ENCODE measurements at places on chromosomes 1 and 21. TPM values are rescaled to one million over a fixed set of nuclear protein-coding genes. Genes with fewer than 3 reads are reported as not detected.

Gene PPIE
- 36.5 TPM for total RNA-seq

Gene SYT14
- 0.03 TPM for total RNA-seq

Gene FALEC
- total RNA-seq = 1.0 TPM

Gene CCDC185
- not detected for total RNA-seq

Gene CACNA1E
- total RNA-seq = 0.06 TPM

Gene CFAP57
- 0.17 TPM for total RNA-seq

GRCh38 chr1:38061883-38062328 is 15.3 kb upstream of the POU3F1 start:
- no peak for DNase-seq
- no peaks in the 10 kb centered on the region for H3K36me3 ChIP-seq
- no peaks in the 10 kb centered on the region for H3K4me1 ChIP-seq
- H3K4me3 ChIP-seq = no peak overlapping the region
- no peak overlapping the region for H3K27ac ChIP-seq

DNA sequence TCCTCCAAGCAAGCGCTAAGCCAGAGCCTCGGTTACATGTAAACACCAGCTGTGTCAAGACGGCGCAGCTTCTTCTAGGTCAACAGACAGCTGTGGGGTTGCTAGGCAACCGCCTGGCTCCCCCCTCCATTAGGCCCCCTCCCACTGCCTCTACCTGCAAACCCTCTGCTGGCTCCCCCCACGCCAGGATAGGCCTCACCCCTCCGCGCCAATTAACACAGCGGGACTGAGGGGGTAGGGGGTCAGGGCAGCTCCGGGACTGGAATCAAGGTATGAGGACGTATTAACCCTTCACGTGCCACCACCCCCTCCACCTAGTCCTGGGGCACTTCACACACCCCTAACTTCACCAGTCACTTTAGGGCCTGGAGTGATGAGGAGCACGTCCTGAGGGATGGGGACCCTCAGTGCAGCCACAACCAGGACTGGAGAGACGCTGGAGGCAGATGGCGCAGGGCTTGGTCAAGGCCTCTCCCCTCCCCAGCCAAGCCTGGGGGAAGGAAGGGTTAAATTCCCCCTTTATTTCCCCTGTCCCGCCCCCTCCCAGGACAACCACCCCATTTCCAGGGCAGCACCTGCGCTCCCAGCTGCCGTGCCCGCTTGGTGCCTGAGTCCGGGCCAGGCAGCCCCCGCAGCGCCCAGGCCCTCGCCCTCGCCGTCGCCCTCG is 37.4 kb upstream of the WASF2 start:
- no peak for DNase-seq
- H3K27ac ChIP-seq = peak overlapping the region; percentile 84
- peaks cover 62% of the 10 kb centered on the region for H3K4me1 ChIP-seq
- H3K36me3 ChIP-seq = no peaks in the 10 kb centered on the region

GRCh38 chr1:238582816-238583215 is 692.1 kb upstream of the ZP4 start:
- H3K4me3 ChIP-seq = no peak overlapping the region
- H3K27me3 ChIP-seq = no peaks in the 10 kb centered on the region
- H3K4me1 ChIP-seq = no peaks in the 10 kb centered on the region
- no peaks in the 10 kb centered on the region for H3K36me3 ChIP-seq

GRCh38 chr1:159821171-159821867 is 5.4 kb upstream of the SLAMF8 start:
- H3K27me3 ChIP-seq = no peaks in the 10 kb centered on the region
- H3K4me3 ChIP-seq = no peak overlapping the region
- DNase-seq = no peak
- no peak overlapping the region for H3K27ac ChIP-seq
- H3K36me3 ChIP-seq = no peaks in the 10 kb centered on the region
- H3K4me1 ChIP-seq = peaks cover 7% of the 10 kb centered on the region

DNA sequence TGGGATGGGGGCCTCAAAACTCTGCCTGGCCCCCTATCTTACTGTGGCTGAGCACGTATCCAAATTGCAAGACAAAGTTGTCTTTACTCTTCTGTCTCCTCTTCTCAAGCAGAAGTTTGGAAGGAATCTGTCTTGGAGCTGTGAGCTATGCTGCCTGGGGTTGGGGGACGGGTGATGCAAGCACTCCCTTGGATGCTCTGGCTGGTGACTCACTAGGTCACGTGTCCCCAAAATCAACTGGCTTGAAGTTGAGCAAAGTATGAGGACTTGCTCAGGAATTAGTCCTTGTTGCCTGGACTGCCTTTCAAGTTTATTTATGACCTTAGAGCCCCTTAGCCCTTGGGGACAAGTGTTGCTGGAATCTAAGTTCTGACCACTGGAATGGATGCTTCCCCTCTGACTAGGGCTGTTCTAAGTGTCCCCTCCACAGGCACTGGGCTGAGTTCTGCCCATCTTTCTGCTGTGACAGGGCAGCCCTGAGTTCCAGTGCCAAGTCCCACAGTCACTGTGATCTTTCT is 269.5 kb downstream of the HHAT start:
- no peaks in the 10 kb centered on the region for H3K27me3 ChIP-seq
- H3K4me1 ChIP-seq = no peaks in the 10 kb centered on the region
- H3K27ac ChIP-seq = peak overlapping the region; percentile 53
- no peak for DNase-seq

DNA sequence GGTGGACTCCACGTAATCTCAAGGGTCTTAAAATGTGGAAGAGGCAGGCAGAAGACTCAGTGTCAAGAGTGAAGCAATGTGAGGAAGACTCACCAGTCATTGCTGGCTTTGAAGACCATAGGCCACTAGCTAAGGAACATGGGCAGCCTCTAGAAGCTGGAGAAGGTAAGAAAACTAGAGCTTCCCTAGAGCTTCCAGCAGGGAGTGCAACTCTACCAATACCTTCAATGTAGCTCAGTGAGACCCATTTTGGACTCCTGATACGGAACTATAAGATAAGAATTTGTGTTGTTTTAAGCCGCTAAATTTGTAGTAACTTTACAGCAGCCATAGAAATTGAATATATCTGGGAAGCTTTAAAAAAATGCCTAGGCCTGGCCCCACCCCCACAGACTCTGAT is 18.9 kb downstream of the METTL13 start:
- no peak overlapping the region for H3K27ac ChIP-seq
- H3K4me3 ChIP-seq = no peak overlapping the region
- H3K27me3 ChIP-seq = no peaks in the 10 kb centered on the region
- peaks cover 27% of the 10 kb centered on the region for H3K36me3 ChIP-seq
- H3K4me1 ChIP-seq = peaks cover 8% of the 10 kb centered on the region

DNA sequence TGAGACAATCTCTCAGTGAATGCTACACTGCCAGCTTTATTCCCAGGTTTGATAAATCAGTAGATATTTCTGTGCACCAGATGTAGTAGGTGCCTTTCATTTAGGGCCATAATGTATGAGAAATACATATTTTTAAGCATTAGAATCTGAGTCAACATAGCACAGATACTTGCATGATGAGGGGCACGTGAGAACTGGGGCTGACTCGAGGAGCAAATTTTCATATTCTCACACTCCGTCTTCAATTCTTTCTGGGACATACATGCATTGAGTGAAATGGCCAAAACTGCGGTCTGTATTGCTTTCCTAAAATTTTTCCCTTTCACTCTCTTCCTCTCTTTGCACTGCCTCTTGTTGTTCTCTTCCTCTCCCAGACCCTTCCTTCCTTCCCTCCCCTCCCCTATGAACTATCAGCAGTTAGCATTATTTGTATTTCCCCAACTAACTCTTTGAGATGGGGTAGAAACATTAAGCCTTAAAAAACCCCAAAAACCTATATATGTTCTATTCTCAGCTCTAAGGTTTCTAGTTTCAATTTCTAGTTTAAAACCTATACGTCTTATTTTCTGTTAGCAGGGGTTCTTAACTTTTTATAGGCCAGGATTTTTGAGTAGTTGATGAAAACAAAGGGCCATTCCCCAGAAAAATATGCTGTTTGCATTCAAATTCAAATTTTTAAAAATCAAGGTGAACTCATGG is 289.1 kb downstream of the PTBP2 start:
- H3K4me3 ChIP-seq = no peak overlapping the region
- H3K27ac ChIP-seq = no peak overlapping the region
- no peaks in the 10 kb centered on the region for H3K36me3 ChIP-seq

Measured in upper lobe of right lung (tissue), 1 donor.